ENCODE measurements at places on chromosomes 4 and X.

GRCh38 chr4:95835672-95836071, 4.2 kb upstream of the PDHA2 start:
- no peak for DNase-seq

DNA sequence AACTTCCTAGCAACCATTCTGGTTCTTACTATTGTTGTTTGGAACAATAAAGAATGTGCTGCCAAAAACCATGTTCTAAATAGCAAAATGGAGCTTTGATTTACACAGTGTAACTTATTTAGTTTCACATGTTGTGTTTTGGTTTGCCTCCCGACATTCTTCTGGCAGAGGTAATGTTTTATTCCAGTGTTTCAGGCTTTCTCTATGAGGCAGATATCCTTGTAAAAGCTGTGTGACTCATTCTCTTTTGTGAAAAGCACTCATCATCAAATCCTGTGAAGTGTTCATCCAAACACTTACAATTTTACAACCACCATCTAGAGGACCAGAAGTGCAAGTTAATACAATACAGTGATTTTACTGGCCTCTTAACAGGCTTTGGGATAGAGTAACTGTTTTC, 219.0 kb upstream of the GIMD1 start:
- DNase-seq, result no peak

DNA sequence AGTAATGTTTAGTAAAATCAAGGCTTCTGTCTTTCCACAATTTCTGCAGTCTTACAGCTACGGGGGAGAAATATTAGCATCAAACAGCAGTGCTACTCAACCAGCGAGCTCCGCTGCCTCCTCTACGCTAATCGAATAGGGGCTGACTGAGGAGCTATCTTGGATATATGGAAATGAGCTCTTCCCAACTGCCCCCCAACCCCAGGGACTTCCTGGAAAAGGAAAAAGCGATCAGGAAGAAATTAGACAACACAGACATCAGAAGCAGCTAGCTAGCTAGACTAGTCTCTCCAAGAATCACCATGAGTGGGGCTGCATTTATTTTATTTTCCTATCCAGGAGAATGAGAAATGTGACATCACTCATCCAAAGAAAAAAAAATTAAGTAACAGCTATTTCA, 7.6 kb downstream of the NKX6-1 start:
- no peak for DNase-seq

GRCh38 chrX:71617742-71618141, 569 bp downstream of the CXCR3 start:
- DNase-seq, result no peak

DNA sequence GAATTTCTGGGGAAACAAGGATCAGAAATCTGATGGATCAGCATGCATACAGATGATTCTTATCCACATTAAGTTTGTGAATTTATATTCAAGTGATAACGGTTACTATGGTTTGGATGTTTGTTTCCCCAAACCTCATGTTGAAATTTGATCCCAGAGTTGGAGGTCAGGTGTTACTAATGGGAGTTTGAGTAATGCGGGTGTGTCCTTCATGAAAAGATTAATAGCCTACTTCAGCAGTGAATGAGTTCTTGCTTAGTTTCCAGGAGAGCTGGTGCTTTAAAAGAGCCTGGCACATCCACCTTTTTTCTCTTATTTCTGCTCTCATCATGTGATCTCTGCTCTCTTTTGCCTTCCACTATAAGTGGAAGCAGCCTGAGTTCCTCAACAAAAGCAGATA, 712.4 kb downstream of the IL1RAPL1 start:
- DNase-seq, result no peak

DNA sequence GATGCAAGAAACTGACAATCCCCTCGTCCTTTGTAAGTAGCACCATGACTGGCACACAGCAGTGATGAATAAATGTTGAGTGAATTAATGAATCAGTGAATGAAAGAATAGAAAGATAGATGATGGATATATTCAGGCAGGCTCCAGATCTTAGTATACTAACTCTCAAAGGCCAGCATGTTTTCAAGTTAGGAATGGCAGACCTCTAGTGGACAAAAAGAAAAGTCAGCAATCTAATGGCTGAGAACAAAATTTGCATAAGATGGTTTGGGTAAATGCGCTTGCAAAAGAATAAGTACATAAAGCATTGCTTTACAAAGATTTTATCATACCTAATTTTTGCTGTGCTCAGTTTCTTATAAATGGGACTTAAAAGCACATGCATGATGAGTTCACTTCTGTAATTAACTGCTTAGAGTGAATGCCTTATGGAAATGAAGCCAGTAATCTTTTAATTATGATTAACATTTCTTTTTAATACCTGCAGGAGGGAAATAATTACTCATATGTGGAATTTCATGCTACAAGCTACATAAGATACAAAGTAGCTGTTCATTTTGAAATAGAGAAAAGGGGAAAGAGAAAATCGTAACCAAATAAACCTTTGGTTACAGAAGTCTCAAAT, 126.9 kb upstream of the GPRIN3 start:
- DNase-seq, result no peak

- DNase-seq, result no peak
Observed at GRCh38 chr4:139200102-139200501, 23.1 kb upstream of the ELF2 start.

- no peak for DNase-seq
Observed at GRCh38 chr4:56674984-56675383, 6.1 kb downstream of the HOPX start.

DNA sequence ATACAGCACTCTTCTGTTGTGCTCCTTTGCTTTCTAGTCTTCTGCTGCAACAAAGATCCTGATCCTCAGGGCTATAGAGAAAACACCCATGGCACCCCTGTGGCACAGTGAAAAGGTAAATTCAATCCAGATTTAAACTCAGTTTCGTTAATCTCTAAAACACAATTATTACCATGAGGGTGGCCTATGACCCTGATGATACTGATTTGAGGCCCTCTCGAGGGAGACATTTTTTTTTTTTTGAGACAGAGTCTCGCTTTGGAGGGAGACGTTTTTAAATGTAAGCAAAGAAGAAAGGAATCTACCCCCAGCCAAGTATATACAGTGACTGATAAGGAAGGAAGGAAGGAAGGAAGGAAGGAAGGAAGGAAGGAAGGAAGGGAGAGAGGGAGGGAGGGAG, 967.8 kb upstream of the DIAPH2 start:
- no peak for DNase-seq

- no peak for DNase-seq
Observed at GRCh38 chrX:143854006-143854405, 29.9 kb upstream of the UBE2NL start.

- DNase-seq, result no peak
Observed at GRCh38 chr4:6956434-6957147, 47.0 kb downstream of the TBC1D14 start.

DNA sequence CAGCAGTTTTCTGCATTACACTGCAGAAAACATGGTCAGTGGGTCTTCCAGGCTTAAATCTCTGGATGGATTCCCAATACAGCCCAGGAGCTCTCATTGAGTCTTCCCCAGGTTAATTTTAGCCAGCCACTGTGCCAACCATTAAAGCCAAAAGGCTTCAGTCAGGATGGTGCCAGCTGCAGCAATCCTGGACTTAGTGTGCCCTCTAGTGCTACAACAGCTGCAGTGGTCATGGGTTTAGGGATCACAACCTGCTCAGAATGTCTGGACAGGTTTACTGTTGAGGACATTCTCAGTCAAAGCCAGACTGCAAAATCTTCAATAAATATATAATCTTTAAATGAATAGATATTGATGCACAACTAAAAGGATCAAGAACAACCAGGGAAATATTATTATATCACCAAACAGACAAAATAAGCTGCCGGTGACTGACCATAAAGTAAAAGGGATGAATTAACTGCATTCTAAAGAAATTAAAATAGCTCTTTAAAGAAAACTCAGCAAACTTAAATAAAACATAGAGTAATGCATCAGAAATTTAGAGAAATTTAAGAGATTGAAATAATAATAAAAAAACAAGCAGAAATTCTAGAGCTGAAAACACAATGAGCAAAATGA, 639.9 kb downstream of the SPOCK3 start:
- no peak for DNase-seq

DNA sequence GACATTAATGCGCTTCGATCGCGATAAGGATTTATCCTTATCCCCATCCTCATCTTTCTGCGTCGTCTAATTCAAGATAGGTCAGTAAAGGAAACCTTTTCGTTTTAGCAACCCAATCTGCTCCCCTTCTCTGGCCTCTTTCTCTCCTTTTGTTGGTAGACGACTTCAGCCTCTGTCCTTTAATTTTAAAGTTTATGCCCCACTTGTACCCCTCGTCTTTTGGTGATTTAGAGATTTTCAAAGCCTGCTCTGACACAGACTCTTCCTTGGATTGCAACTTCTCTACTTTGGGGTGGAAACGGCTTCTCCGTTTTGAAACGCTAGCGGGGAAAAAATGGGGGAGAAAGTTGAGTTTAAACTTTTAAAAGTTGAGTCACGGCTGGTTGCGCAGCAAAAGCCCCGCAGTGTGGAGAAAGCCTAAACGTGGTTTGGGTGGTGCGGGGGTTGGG, 528 bp upstream of the FGF2 start:
- no peak for DNase-seq

DNA sequence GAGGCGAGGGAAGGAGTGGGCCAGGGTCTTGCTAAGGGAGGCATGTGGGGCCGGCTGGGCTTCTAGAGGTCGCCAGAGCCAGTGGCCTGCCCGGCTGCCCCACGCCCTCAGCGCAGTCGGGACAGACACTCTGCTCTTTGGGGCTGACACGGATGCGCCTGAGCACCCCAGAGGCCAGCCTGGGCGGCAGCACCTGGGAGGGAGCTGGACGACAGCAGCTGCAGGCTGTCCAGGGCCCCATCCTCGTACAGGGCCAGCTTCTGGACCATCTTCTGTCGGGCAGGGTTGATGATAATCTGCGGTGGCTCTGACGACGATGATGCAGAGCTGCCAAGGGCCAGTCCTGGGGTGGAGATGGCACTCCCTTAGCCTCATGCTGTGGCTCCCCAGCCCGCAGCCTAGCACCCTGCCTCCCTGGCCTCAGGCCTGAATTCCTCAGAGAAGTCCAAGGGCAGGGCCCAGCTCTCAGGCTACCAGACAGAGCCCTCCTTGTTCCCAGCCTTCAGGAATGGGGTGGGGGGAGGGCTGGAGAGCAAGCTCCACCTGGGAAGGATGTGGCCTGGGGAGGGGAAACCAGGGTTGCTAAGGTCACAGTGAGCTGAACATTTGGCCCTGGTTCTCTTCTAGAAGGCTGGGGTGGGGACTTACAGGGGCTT, 7.2 kb downstream of the IRAK1 start:
- DNase-seq, result no peak

DNA sequence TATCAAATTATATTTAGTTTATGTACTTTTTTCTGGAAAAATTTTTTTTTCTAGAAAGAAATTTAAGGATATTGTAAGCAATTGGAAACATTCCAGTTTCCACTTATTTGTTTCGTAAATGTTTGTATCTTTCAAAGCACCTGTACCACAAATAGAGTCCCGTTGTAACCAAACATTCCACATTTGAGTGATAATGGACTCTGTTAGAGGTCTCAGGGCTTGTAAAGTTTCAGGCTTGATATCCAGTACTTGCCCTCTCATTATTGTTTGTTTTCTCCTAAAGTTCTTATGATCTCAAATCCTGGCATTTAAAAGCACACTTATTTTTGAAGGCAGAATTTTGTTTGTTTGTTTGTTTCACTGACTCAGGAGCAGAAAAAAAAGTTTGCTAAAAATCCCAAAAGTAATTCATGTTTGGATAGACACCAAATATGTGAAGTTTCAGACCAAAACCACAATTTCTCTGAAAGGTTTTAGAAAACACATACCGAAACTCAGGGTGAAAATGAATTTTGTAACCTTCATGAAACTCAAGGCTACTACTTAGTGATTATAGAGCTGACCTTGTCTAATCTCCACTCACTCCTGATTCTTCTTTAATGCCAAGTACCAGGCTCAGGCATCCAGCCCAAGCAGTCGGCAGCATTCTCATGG, 5.7 kb upstream of the TMEM192 start:
- DNase-seq, result no peak

DNA sequence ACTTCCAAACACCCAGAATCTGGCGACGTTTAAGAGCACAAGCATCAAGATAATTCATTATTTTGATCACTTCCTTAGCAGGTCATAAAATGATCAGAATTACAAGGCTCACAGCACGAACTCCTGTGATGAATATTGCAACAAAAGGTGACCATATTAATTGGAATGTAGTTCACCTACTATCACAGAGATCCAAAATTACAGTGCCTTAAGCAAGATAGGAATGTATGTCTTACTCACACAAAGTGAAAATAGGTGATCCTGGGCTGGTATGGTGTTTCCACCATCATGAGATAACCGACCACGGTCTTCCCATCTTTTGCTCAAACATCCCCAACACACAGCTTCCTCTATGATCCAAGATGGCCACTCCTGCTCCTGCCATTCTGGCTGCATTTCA, 131.2 kb downstream of the SCFD2 start:
- DNase-seq, result no peak

DNA sequence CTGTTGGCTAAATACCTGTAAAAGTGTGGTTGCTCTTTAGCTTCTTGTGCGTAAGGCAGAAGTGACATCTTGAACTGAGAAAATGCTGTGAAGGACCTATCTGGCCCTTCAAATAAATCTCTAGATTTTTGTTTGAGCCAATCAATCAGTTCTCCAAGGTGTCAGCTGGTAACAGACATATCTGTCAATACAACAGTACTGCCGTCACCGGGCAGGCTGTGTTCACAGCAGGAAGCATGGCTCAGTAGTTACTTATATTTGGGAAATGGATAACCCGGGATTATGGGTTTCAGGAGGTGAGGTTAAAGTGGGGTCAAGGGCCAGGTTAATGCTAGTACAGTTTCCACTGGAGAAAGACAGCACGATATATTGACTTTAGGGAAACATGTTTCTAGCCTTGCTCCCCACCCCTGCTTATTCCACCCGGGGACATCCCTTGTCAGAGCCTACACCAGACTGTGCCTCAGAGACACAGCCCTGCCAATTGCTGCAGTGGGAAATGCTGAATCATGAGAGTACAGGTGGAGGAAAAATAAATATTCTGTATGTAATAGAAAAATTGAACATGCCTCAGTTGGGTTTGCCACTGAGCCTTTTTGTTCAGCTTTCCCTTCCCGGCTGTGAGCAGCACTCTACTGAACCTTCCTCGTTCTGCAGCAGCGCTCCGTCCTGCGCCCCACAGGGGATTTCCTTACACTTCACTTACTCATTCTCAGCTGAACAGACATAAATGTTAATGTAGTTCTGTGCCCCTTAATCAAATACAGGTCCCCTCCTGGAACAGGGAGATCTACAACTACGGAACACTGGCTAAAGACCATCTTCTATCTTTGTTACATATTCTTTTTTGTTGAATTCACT, 121.1 kb downstream of the MGST2 start:
- no peak for DNase-seq

GRCh38 chr4:88098993-88099752, 59.3 kb downstream of the ABCG2 start:
- DNase-seq, result no peak

- no peak for DNase-seq
Observed at GRCh38 chr4:62250100-62250499, 1050.0 kb downstream of the ADGRL3 start.

- no peak for DNase-seq
Observed at GRCh38 chrX:118179718-118180117, 63.1 kb upstream of the KLHL13 start.

GRCh38 chr4:183241721-183242151, 78.3 kb downstream of the CLDN22 start:
- no peak for DNase-seq

- no peak for DNase-seq
Observed at GRCh38 chr4:73872316-73873108, 3.3 kb downstream of the CXCL1 start.

GRCh38 chrX:129798888-129799287, 19.1 kb downstream of the SASH3 start:
- no peak for DNase-seq

GRCh38 chr4:183403486-183403885, 41.0 kb upstream of the CDKN2AIP start:
- no peak for DNase-seq

Data from RWPE2 (cell line).